Stimulated activated naive CD4-positive, alpha-beta T cell treated with Interleukin-2 at 50 U/mL for 16 hours (primary cell): ENCODE measurements at places on chromosomes 1 and 21.

DNA sequence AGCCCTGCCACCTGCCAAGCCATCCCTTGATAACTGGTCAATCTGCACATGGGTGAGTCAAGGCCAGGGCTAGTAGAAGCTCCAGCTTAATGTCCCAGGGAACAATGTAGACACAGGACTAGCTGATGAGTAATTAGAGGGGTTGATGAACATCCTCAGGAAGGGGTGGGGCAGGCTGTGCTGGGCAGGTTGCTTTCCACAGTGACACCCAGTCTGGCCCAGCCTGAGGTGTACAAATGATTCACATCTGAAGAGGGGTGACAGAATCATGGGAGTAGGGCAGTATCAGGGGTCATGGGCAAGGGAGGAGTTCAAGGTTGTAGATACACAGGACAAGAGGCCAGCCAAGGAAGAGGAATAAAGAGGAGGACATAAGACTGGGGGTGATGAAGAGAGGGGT, 4.3 kb downstream of the LPAR3 start:
- DNase-seq, result no peak

GRCh38 chr1:152535774-152536173, 21.5 kb downstream of the CRCT1 start:
- DNase-seq, result no peak

DNA sequence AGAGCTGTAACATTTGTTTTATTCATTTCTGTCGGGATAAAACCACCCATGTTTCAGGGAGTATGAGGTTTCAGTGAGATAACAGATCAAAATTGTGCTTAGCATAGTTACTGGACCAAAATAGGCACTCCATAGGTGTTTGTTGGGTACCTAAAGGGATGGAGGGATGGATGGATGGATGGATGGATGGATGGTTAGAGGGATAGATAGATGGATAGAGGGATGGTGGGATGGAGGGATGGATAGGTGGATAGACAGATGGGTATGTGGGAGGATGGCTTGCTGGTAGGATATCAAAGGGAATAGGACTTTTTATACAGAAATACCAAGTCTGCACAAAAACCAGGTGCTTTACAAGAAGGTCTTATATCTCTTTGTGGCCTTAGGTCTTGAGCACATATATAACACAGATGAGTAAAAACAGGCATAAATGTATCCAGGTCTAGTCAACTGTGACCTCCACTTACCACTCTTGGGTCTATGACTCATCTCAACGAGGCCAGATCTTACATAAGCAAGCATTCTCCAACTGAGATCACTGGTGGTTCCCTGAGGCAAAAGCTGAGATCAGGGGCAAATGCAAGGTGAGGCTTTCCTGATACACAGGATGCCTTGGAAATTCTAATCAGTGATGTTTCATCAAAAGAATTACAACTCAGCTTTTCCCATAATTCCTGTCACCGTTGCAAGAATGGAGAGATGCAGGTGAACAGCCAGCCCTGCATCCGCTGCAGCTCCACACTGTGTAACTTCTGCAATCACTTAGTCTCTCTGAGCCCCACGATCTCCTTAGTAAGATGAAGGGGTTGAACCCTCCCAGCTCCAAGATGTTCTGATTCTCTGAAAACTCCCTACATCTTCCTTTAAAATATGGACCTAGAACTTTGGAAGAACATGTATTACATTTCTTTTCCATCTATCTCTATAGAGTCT, 32.0 kb downstream of the PTAFR start:
- DNase-seq, result no peak

DNA sequence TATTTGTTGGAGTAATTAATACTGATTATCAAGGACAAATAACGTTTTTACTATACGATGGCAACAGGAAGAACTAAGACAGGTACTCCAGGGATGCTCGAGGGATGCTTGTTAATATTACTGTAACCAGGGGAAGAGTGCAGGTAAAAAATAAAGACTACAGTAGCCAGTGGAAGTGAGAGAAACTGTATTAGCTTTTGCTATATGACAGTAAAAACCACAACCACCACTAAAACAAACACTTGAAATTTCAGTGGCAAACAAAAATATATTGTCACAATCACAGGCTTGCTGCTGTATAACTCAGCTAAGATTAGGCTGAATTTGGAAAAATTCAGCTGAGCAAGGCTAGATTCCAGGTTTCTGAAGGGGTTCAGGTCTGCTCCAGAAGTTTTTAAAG, 812.6 kb upstream of the ADGRL4 start:
- DNase-seq, result no peak

DNA sequence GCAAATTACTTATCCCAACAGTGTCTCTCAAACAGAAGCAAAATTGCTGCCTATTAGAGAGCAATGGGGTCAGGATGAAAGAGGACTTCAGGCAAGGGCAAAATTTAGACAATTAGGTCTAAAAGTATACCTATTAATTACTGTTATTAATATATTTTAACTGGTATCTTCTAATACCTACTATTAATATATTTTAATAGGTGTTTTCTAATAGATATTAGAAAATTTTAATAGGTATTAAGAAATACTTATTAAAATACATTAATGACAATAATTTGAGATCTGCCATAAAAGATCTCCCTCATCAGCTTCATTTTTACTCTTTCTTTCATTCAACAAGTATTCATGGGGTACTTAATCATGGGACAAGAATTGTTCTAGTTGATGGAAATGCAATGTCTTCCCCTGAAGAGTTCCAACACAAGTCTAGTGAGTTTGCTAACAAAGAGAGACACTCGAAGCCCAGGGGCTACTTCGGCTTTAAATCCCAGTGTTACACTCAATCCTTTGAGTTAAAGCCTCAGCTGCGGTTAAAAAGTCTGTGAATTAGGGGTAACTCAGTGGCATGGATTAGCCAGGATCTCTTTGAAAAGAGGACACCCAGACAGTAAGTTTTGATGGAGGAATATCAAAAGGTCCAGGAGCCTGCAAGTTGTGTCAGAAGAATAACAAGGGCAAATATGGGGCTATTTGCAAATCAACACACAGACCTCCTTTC, 44.1 kb downstream of the STYXL2 start:
- no peak for DNase-seq

DNA sequence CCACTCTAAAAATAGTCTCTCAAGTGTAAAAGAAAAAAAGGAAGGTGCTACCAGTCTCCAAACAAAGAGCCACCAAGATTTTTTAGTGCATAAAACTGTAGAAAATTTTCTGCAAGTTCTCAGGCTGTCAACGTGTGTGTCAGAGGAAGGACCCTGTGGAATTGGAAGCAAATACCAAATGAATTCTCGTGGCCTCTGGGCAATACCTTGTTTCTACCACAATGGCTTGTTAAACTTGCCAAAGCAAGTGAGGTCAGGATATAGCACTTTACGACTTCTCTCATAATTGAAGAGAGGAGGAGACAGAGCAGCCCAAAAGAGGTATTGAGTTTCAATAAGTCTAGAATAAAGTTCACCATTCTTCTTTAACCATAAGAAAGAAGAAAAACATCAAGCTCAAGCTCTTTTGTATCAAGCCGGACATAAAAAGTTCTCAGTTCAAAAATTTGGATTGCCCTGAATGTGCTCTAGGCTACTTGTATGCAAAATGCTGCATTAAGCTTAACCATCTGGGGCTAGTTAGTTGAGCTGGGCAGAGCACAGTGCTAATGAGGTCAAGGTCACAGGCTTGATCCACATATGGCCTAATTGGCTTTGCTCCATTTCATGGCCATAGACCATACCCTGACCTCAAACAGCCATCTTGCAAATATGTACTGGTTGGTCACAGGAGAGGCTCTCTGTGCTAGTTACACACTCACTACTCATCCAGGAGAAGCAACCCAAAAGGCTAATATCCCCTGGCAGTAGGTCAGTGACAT, 60.5 kb downstream of the TBX15 start:
- no peak for DNase-seq

- peak; percentile 49 for DNase-seq
These were observed 21.5 kb upstream of the TMEM222 start for GRCh38 chr1:27300341-27301051.

GRCh38 chr1:209367061-209367772, 216.3 kb upstream of the CAMK1G start:
- DNase-seq, result no peak
